ENCODE measurements at places on chromosomes 3 and 15.

GRCh38 chr3:195080125-195080524 is 190.8 kb downstream of the XXYLT1 start:
- no peak for DNase-seq

DNA sequence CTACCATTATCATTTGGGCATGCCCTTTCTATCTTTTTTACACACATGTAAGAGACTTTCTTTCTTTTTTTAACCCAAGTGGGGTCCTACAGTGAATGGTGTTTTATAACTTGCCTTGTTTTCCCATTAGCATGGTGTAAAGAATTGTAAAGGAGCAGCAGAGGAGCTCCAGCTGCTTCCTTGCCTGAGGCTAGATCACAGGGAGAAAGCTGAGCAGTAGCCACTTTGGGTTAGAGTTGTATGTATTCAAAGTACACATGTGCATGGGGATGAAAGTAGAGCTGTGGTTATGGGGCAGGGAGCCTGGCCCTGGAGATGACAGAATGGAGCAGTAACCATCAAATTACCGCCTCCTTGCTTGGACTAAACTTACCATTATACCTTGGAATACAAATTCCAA is 231.1 kb upstream of the PDZRN3 start:
- DNase-seq = no peak

- no peak for DNase-seq
Measured at GRCh38 chr15:80420658-80421057, 16.5 kb downstream of the ARNT2 start.

DNA sequence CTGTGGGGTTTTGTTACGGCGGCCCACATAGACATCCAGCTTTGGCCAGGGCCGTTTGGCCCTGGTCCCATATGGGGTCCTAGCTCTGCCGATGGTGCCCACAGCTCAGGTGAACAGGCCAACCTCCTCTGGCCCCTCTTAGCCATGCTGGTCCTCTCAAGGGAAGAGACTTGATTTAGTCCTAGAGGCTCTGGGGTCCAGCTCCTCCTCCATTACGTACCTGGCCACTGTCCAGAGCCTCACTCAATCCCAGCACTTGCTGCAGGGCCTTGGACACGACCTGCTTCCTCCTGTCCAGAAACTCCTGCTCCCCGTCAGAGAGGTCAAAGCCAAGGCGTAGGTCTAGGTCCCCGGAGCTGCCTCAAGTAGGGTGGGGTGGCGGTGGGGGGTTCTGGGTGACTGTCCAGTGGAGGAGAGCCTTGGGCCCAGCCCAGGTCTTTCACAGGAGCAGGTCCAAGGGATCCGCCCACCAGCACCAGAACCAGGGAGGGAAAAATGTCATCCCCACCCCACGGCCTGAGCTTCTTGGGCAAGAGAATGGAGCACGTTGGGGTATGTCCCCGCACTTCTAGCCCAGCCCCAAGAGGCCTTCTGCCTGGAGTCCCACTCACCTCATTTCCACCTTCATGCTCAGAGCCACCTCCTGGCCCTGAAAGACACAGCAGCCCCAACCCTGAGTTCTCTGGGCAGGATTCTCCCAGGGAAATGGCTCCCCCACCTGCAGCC is 6.8 kb downstream of the PLA2G4F start:
- DNase-seq = no peak

- no peak for DNase-seq
Measured at GRCh38 chr15:29926083-29926388, 103.8 kb upstream of the TJP1 start.

DNA sequence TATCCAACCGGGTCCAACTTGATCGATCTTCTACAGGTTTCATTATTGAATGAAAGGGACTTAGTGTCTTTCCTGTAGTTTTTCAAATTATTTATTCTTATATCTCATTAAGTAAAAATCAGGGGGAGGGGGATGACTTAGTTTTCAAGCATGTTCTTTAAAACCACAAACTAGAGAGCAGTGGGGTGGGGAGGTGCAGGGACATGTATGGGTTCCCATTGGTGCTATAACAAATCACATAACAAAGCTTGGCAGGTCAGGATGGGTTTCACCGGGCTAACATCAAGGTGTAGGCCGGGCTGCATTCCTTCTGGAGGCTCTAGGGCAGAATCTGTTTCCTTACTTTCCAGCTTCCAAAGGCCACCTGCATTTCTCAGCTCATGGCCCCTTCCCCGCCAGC is 32.7 kb downstream of the CCNL1 start:
- no peak for DNase-seq

- no peak for DNase-seq
Measured at GRCh38 chr3:29454161-29454611, 173.3 kb downstream of the RBMS3 start.

- DNase-seq = no peak
Measured at GRCh38 chr3:48532977-48533337, 23.6 kb downstream of the PFKFB4 start.

Measured in NCI-H1436 treated with DMSO at 0.1 percent for 48 hours (cell line).